ENCODE measurements at places on chromosomes 7 and 10. TPM values are rescaled to one million over a fixed set of nuclear protein-coding genes. Genes with fewer than 3 reads are reported as not detected.

- no peak for DNase-seq
These were observed 5.5 kb upstream of the LAMB4 start for GRCh38 chr7:108135446-108136190.

GRCh38 chr7:90166153-90166552 is 11.9 kb downstream of the STEAP1 start:
- DNase-seq, result no peak

DNA sequence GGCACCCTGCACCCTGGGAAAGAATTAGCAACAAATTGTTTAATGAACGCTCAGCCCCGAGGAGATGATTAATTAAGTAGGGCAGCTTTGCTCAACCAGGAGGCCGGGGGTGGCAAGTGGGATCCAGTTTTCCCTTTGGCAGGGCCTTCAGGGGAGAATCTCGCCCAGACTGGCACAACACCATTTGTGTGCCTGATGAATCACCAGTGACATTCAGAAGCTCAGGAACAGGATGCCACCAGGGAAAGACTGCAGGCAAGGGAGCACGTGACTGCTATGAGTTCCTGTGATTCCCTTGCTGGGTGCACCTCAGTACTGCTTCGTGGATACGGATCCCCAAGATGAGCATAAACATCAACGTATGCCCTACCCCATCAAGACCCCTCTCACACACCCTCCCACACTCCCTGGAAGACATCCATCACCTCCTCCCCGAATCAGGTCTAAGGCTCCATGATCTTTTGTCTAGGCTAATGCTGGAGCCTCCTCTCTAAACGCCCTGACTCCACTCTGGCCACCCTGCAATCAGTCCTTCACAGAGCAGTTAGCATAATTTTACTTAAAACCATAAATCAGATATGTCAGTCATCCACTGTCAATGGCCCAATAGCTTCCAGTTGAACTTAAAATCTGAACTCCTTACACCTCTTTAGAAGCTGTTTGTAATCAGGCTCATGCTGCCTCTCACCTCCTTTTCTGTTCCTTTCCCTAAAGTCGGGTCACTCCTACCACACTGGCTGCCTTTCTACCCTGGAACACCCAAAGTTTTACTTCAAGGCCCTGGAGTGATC is 109.2 kb upstream of the AGK start:
- no peak for DNase-seq

DNA sequence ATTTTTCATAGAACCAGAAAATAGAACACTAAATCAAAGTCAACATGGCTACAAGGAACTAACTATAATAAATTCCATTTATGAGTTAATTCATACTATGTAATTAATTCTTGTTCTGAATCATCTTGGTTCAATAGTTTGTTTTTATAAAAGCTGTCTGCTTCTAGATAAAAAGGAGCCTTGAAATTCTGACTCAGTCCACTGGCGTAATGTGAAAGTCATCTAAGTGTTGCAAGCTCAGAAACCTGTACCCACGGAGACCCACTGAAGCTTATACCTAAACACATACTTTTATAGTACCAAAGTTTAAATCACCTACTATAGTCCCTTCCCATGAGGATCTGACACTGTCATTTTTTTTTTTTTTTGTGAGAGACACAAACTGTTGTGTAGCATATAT is 489.4 kb downstream of the SEMA3D start:
- DNase-seq, result peak; percentile 38

DNA sequence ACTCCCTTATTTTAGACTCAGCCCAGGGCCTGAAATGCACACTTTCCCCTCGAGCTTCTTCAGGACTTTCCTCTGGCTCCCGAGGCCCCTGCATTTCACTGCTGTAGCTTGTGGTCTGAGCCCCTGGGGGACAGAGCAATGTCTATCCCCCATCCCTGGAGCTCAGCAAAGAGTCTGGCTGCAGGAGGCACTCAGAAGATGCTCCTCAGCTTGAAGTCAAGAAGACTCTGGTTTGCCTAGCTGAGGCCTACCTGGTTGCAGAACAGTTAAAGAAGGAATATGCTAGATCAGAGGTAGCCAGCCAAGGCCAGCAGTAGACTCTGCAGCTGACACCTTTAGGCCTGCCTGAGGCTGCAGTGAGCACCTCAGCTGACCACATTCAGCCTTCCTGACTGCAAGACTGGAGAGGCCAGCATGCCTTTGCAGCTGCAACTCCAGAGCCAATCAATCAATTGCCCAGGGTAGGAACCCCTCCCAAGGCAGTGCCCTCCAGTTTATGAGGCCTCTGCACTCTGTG is 36.9 kb upstream of the IKZF1 start:
- DNase-seq, result no peak

The TNRC18 gene
- 33.1 TPM for total RNA-seq

The AEBP1 gene
- 0.06 TPM for total RNA-seq

GRCh38 chr10:26310361-26310760 is 93.8 kb downstream of the GAD2 start:
- no peak for DNase-seq

DNA sequence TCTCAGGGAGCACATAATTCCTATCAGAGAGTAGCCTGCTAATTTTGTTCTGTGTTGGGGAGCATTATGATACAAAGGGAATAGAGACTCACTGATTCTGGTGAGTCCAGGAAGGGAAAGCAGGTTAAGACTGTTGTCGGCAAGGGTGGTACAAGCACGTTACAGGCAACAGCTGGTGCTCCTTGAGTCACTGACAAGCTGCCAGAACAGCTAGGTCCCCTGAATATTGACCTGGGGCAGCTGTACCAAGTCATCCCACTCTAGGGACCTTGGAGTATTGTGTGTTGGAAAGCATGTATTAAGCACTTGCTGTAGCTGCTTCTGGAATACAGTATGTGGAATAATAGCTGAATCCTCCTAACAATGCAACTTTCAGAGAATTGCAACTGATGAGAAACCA is 37.0 kb upstream of the GLCCI1 start:
- DNase-seq, result no peak

DNA sequence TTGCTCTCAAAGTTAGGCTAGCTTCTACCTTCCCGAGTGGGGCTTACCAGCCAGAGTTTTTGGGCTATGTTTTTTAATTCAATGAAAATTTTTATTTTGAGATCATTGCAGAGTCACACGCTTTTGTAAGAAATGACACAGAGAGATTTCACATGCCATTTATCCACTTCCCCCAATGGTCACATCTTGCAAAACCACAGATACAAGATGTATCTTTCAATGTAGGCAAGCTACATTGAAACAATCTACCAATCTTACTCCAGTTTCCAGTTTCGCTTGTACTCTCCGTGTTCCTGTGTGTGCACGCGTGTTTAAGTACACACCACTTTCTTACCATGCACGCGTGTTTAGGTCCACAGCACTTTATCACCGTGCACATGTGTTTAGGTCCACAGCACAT is 89.4 kb upstream of the LEP start:
- DNase-seq, result no peak

DNA sequence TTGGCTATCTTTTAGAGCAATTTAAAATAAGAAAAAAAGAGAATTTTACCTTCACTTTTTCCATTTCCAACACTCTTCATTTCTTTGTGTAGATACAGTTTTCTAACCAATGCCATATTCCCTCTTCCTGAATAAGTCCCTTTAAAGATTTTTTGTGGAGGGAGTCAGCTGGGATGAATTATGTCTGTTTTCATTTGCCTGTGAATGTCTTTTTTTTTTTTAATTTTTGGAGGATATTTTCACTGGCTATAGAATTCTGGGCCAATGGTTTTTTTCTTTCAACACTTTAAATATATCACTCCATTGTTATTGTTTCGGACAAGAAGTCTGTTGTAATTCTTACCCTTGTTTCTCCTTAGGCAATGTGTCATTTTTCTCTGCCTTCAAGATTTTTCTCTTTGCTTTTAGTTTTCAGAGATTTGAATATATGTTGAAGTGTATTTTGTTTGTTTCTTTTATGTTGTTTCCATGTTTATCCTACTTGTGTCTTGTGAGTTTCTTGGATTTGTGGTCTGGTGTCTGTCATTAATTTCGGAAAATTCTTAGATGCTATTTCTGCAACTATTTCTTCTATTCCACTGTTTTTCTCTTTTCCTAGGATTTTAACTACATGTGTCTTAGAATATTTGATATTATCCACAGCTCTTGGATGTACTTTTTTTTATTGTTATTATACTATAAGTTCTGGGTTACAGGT is 20.0 kb upstream of the CXCL12 start:
- DNase-seq, result no peak

DNA sequence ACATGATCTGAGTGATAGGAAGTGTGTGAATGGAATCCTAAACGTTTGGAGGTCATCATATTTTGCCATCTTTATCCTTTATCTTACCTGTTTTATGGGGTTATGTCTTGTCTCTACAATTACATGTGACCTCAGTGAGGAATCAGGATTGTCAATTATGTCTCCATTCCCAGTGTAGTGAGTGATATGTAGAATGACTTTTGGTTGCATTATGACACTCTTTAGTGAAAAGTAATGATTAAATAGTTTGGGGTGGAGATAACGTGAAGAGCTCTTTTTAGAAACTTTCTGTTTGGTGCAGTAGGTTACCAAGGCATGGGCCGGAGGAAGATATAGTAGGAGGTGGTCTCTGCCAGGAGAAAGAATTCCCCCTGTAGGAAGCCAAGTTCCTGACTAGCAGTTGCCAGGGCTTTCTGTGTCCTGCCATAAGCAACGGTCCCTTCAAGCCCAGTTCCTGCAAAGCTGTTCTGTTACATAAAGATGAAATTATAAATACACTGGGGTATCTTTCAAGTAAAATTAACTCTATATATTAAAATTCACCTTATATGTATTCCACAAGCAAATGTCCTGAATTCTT is 228.2 kb downstream of the NSUN6 start:
- DNase-seq, result no peak

The RET gene
- 0.04 TPM for total RNA-seq

DNA sequence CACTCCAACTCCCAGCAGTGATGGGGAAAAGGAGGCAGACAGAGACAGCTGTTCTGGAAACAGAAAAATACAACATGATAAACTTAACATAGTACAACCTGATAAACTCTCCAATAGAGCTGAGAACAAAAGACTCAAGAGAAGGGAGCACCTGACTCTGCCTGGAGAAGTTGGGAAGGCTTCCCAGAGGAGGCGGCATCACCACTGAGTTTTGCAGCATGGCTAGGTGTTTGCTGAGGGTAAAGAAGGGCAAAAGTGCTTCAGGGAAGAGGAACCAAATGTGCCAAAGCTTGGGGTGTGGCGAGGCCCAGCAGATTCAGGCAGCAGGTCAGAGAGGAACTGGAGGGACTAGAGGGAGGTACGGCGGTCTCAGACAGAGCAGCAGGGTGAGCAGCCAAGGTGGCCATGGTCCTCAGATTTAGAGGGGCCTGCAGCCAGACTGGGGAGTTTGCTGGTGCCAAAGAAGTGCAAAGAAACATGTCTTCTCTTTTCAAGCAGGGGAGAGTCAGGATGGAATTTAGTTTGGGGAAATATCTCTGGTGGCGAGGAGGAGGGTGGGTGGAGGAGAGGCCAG is 119.9 kb upstream of the BTBD16 start:
- no peak for DNase-seq

- DNase-seq, result no peak
These were observed 82.6 kb upstream of the ARHGAP21 start for GRCh38 chr10:24806262-24806661.

DNA sequence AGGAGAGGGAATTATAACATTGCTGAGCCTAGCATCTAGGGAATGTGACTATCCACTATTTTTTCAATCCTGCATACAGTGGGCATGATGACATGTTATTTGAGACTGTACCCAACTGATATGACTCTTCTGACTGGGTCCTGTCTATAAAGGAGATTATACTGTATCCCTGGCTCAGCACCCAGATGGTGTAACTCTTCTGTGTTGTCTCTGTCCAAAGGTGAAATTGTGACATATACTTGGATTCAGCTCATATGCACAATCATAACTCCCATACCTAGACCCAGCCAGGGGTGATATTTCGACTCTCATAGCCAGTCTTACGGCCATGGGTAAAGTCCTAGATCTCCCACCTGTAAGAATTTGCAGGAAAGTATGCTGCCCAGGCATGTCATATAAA is 59.3 kb downstream of the ZNF736 start:
- no peak for DNase-seq

The PLEKHS1 gene
- 0.80 TPM for total RNA-seq

- no peak for DNase-seq
These were observed 32.5 kb downstream of the SRRM3 start for GRCh38 chr7:76234282-76234584.

The MUC3A gene
- not detected for total RNA-seq

The LBX1 gene
- not detected for total RNA-seq

GRCh38 chr10:75922435-75922834 is 491.0 kb downstream of the LRMDA start:
- DNase-seq, result peak; percentile 22

GRCh38 chr7:26013551-26014083 is 138.4 kb upstream of the NFE2L3 start:
- DNase-seq, result peak; percentile 59

DNA sequence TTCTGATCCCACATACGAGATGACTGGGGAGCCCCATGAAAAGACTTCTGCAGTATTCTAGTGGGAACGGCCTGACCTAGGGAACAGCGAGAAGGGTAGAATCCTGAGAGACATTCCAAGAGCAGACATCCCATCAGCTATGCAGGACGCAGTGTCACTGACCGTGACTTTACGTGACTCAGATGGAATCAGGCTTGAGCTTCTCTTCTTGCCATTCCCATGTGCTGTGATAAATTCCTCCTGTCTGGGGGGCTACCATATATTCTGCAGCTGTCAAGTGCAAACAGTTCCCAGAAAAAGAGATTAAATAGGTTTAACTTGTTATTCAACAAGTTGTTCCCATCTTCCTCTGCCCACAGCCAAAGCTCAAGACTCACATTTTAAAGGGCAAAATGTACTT is 73.1 kb upstream of the PDE1C start:
- DNase-seq, result no peak

DNA sequence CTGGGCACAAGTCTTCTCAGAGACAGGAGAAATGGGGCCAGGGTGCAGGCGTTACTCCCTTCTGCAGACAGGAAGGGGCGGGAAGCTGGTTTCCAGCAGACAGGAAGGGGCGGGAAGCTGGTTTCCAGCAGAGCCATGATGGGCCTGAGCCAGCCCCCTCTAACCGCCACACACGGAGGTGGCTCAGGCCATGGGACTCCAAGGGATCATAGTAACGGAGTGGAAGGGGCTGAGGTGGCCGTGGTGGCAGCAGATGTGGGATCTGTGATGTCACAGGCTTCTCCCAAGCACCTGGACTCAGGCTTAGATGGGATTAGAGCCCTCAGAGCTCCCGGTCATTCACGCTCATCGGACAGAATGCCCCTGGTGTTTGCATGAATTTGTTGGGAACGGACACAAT is 177.8 kb downstream of the USP6NL start:
- DNase-seq, result no peak

DNA sequence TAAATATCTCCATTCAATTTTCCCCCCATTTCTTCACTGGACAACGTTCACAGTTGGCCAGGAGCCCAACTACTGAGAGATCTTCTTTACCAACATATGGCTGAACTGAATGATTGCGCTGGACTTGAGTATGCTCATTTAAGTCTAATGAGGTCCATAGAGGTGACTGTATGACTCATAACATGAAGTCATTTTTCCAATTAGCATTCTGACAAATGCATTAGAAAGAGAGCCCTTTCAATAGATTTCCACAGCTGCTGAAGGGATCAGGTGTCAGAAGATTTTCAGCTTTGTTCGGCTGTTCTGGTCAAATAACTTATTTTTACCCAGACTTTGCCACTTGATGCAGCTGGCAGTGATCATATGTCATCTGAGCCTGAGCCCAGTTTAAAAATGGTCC is 438.0 kb downstream of the ETV1 start:
- DNase-seq, result no peak

The TSPAN13 gene
- 55.0 TPM for total RNA-seq

All from H4 (cell line).